ENCODE measurements at places on chromosomes 7 and 10. TPM values are rescaled to one million over a fixed set of nuclear protein-coding genes. Genes with fewer than 3 reads are reported as not detected.

The JCAD gene
- 52.0 TPM for total RNA-seq

The SOSTDC1 gene
- 25.6 TPM for total RNA-seq

The MSMB gene
- total RNA-seq: not detected

The SPDYE2B gene
- not detected for total RNA-seq

The OR2A5 gene
- total RNA-seq: not detected

The IL6 gene
- total RNA-seq: 0.32 TPM
